ENCODE measurements at places on chromosomes 11 and 22.
A peak's percentile ranks its signal among the peaks of the same experiment; 100 is the strongest.

DNA sequence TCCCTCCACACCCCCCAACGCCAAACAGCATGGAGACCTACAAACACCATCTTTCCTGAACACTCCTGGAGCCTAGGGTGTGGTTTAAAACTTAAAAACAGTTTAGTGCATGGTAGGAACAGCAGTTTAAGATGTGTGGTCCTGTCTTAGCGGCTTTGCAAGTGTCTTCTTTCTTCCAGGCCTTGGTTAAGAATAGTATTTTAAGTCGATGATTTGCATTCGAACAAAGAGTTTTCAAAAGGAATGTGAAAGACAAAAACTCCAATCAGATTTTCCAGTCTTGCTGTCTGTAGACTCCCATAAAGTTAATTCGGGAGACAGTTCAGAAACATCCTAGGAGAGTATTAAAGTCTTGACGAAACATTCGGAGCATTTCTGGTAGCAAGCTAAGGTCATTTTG is 3.7 kb downstream of the FGF4 start:
- no peak for DNase-seq

GRCh38 chr11:67489203-67489884 is 6.5 kb downstream of the AIP start:
- DNase-seq = no peak

- DNase-seq = peak; percentile 94
These were observed 27.6 kb downstream of the CD5 start for GRCh38 chr11:61129639-61130523.

GRCh38 chr11:103222806-103223205 is 113.6 kb downstream of the DYNC2H1 start:
- no peak for DNase-seq

DNA sequence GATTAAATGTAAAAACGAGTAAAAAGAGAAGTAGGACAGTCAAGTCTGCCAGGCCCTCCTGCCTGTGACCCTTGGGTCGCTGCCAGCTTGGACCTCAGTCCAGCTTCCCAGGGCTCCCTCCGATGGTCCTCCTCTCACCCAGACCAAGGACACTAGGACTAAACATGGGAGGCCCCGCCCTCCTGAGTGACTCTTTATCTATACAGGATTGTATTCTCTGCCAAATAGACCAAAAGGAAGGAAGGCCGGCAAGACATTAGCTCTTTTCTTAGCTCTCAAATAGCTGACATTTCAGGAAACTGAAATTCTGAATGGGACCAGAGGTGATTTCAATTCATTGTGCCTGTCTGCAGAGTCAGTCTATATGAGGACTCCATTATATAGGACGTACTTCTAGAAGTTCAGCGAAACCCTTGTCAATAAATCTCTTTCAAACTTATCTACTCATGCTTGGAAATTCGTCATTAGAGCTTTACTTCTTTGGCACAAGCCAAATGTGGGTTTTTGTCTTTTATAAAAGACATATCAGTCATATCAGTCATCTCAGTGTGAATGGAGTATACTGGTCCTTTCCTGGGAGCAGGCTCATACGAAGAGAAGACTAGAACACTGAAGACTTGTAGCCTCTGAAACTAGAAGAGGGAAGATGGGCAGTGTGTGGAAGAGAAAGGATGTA is 28.5 kb downstream of the ADORA2A start:
- DNase-seq = no peak

DNA sequence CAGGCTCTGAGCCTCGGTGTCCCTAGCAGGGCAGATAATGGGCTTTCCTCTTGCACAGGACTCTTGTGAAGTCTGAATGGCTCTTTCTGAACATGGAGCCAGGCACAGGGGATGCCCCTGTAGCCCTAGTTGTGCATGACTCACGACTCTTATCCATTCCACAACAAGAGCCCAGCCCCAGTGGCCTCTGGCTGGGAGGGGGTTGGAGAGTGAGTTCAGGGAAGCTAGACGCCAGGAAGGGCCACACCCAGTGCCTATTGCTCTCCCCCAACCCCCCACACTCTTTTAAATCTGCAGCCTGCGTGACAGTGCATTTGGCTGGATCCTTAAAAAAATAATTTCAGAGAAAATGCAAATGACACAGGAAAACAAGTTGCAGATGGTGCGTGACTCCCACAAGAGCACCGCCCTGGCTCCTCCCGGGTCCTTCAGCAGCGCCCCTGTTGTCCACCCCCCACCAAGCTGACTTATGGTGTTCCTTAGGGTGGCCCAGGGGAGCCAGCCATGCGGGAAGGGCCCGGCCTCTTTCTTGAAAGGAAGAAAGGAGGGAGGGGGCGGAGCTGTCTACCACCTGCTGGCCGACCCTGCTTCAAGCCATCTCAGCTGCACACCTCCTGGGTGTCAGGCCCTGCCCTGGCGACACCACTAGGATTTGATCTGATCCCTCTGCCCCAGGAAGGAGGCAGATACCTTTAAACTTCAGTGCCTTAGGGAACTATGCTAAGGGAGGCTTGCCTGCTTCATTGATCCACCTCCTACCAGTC is 74.7 kb downstream of the MN1 start:
- DNase-seq = no peak

GRCh38 chr22:24208012-24208749 is 26.9 kb downstream of the SUSD2 start:
- peak; percentile 49 for DNase-seq
